ENCODE measurements at places on chromosomes 11 and 22.
A peak's percentile ranks its signal among the peaks of the same experiment; 100 is the strongest.

DNA sequence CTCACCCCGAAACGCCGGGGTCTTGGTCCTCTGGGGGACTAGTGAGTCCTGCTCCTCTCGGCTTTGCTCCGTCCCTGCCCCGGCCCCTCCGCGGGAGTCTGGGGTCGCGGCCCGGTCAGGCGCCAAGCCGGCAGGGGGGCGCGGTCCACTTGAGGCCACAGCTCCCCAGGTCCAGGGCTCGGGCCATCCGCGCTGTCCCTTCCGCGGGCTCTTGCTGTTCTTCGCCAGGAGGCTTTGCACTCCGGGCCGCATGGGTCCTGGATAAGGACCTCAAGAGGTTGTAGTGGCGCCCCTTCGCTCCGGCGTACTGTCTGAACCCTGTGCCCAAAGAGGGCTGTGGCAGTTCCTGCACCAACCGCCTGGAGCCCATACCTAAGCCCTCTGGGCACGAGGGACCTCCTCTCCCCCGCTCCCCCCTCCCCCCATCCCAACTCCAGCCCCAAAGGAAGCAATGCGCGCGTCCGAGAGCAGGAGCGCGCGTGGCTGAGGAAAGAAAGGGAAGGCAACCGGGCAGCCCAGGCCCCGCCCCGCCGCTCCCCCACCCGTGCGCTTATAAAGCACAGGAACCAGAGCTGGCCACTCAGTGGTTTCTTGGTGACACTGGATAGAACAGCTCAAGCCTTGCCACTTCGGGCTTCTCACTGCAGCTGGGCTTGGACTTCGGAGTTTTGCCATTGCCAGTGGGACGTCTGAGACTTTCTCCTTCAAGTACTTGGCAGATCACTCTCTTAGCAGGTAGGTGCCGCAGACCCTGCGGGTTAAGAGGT is at the start of gene ADM:
ADM (plus strand) TSS at position 579 of the 767 bp plus-strand sequence. CDS start 628 bp downstream, outside the sequence.
- DNase-seq: peak; percentile 73

DNA sequence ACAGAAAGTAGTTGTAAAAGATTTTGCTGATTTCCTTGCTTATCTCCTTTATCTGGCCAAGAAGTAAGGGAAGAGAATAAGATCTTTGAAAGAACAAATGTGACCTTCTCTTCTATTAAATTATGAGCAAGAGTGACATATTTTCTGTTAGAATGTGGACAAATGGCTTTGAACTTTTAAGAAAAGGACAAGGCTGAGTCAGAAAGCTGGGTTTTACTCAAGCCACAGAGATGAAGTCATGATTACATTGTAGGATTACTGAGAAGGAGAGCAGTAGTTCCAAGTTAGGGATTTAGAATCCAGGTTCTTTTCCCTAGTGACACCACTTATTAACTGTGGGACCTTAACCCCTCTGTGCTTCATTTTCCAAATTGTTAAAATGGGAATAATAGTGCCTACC is 13.5 kb downstream of the CCDC90B start:
- DNase-seq: no peak

GRCh38 chr11:1872267-1872985 is 19.3 kb downstream of the PRR33 start:
- DNase-seq: no peak

DNA sequence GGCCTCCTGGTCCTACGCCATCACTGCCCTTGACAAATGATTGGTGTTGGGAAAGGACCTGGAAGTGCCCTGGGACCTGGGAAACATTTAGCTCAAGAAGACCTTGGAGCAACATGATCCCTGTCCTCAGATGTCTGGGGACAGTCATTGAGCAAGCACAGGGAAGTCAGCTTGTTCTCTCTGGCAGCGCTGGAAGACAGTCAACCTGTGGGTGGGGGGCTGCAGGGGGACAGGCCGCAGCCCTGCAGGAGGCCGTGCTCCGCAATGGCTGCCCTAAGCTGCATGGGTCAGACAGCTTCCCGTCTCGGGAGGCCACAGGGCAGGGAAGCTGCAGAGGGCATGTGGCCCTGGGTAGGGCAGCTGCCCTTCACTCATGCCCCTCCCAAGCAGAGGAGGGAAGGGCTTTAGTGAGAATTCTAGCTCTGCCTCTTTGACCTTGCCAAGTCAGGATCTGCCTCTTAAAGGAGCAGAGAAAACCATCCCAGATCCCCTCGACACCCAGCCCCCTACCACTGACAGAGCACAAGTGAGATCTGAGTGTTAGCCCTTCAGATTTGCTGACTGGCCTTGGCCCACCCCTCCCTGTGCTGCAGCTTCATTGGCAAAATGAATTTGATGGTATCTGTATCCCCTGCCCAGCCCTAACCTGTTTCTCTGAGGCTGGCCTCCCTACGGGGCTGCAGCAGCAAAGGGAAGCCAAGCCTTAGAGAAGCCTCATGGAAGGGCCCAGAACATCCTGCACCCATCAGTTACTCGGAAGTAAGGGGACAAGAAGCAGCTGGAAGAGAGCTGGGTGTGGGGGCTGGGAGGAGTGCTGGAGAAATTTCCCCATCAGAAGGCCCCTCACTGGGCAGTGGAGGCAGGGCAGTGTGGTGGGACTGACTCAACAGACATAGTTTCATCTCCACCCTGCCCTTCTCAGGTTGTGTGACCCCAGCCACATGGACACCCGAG is 6.2 kb upstream of the SREBF2 start:
- DNase-seq: no peak

GRCh38 chr11:8342821-8343681 is 79.4 kb upstream of the LMO1 start:
- DNase-seq: no peak

DNA sequence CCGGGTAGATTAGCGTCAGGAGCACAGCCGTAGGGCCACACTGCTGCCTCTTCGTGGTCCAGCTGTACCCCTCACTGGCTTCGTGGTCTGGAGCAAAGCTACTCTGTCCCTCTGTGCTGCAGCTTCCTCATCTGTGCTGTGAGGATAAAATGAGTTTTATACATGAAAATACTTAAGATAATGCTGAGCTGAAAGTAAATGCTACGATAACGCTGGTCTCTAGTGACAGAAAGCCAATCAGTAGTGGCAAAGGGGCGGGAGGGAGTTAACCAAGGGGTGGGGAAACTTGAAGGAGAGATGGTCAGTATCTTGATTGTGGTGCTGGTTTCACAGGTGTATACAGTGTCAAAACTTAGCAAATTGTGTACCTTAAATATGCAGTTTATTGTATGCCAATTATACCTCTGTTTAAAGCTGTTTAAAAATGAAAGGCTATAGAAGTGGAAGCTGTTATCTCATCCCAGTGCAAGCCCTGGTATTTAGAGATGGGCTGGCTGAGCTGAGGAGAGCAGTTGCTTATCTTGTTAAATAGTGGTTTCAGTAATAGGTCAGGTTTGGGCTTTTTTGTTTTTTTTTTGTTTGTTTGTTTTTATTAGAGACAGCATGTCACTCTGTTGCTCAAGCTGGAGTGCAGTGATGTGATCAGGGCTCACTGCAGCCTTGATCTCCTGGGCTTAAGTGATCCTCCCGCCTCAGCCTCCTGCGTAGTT is 36.7 kb downstream of the ACO2 start:
- DNase-seq: no peak

- DNase-seq: no peak
Observed at GRCh38 chr11:64710418-64711137, 12.4 kb downstream of the NRXN2 start.

DNA sequence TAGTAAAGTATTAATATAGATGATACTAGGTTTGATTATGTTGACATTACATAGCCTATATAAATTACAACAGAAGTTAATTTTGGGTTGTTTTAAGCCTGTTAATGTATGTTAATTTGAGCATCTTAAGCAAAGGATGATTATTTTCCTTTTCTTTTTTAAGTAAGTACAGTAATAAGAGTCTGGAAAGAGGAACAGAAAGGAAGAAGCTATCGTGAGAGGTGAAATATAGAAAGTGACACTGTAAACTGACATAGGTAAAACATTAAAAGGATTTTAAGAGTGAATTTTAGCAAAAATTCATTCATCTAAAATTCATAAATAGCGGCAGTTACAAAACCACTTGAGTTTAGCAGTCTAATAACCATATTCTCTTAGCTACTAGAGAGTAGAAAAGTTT is 45.5 kb downstream of the FAR1 start:
- DNase-seq: no peak

DNA sequence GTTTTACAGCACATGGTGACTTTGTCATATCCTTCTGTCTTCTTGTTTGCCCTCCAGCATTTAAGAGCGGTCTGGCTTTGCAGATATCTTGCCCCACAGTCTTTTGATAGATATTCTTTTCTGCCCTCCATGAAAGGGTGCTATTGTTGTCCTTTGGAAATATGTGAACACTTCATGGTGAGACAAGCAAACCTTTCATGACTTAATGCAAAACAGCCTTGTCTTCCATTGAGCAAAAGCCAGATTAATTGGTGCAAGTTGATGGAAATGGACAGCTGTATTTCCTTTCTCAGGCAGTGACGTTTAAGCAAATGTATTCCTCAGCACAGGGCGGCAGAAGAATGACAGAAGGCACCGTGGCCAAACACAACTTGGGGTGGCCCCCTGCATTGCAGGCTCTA is 4.4 kb downstream of the DCPS start:
- no peak for DNase-seq

GRCh38 chr11:124758355-124759265 is 3.5 kb downstream of the ESAM start:
- peak; percentile 80 for DNase-seq

DNA sequence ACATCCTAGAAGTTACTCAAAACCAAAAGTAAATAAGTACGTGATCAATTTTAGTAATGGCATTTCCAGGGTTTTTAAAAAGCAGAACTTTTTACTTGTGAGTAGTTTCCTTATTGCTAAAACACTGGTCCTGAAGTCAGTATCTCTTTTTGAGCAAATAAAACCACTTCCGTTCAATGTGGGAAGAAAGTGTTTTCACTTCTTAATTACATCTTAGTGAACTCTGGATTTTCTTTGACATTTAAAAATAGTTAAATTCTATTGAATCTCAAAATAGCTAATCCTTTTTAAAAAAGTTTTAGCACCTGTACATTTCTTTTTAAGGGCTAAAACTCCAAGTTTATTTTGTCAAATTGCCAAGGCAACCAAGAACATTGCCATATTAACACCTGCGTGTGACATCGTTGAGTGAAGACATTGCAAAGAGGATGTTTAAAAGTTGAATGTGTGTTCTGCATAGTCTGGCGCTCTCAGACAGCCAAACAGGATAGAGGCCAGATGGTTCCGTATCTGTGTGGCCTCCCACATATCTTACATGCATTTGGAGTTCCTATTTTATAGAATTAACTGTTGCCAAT is 17.2 kb upstream of the OR5B21 start:
- DNase-seq: no peak

DNA sequence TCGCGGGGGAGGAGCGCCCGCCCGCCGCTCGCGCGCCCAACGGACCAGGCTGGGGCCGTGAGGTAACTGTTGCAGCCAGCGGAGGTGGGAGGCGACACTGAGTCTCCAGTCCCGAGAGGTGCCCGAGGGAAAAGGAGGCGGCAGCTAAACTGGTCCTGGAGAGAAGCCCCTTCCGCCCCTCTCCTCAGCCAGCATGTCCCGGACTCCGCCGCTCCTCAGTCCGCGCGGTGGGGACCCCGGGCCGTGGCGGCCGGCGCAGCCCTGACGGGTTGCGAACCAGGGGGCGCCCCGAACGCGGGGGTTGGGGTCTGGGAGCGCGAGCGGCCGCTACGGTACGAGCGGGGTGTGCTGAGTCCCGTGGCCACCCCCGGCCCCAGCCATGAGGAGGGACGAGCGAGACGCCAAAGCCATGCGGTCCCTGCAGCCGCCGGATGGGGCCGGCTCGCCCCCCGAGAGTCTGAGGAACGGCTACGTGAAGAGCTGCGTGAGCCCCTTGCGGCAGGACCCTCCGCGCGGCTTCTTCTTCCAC is at the start of gene PDE3B:
PDE3B (plus strand) TSS at position 108 of the 529 bp plus-strand sequence; CDS start at position 380, 272 bp downstream.
- peak; percentile 94 for DNase-seq

- DNase-seq: peak; percentile 67
Observed at GRCh38 chr11:124898263-124898680, 607 bp upstream of the ROBO4 start.

GRCh38 chr11:16612566-16613261 is 125.7 kb upstream of the C11orf58 start:
- peak; percentile 35 for DNase-seq

DNA sequence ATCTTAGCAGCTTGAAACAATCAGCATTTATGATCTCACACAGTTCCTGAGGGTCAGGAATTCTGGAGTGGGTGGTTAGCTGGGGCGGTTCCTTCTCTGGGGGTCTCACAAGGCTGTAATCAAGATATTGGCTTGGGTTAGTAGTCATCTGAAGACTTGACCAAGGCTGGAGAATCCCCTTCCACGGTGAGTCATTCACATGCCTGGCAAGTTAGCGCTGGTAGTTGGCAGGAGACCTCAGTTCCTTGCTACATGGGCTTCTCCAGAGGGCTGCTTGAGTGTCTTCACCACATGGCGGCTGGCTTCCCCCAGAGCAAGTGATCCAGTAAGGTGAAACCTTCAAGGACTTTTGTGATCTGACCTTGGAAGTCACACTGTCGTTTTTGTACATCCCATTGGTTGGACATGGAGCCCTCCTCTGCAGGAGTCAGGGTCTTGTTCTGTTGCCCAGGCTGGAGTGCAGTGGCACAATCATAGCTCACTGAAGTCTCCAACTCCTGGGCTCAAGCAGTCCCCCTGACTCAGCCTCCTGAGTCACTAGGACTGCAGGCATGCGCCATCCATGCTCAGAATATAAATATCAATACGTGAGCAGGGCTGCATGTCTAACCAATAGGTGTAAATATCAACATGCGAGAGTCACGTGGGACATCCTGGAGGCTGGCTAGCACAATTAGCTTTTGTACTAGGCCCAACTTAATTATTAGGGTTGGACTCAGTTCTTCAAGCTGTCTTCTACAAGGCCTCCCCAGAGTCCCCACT is 7.2 kb upstream of the NIPSNAP1 start:
- no peak for DNase-seq

GRCh38 chr11:44940835-44941234 is 9.8 kb downstream of the TP53I11 start:
- DNase-seq: no peak

DNA sequence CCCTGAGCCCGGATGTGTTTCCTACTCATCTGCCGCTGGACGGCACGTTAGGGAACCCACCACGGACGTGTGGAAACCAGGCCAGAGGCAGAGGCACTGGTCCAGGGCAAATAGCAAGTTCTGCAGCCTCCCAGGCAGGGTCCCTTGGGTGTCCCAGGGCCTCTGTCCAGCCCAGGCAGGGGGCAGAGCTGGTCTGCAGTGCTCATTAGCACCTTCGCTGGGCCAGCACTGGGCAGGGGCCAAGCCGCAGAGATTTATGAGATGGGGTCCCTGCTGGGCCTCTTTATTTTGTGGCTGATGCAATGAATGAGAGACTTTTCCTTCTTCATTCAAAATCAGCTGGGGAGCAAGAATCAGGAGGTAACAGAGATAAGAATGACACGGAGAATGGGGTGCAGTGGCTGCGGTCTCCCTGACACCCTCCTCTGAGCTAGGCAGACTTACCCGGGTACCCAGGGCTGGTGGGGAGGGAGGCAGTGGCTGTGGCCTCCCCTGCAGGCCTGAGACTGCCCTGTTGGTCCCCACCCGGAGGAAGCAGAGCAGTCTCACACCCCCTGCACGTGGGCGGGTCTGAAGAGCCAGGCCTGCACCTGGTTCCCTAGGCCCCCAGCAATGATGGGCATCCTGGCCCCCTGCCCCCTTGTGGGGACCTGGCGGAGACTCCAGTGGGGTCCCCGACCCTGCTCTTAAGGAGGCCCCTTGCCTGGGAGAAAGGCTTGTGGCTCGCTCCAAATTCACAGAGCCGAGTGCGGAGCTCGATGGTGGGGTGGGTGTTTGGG is 14.0 kb upstream of the PARVG start:
- no peak for DNase-seq
